ENCODE measurements at places on chromosomes 5 and 9. TPM values are rescaled to one million over a fixed set of nuclear protein-coding genes. Genes with fewer than 3 reads are reported as not detected.

Gene SLC12A7
- 33.2 TPM for polyA plus RNA-seq

Gene MOB3B
- 26.9 TPM for polyA plus RNA-seq

Gene ASB6
- polyA plus RNA-seq, result 18.2 TPM

Gene RAB3C
- 3.9 TPM for polyA plus RNA-seq

GRCh38 chr5:73447530-73448462 lies 781 bp downstream of the FOXD1 start:
- DNase-seq, result no peak

- no peak for DNase-seq
Measured at GRCh38 chr5:36305571-36306326, 4.0 kb upstream of the RANBP3L start.

DNA sequence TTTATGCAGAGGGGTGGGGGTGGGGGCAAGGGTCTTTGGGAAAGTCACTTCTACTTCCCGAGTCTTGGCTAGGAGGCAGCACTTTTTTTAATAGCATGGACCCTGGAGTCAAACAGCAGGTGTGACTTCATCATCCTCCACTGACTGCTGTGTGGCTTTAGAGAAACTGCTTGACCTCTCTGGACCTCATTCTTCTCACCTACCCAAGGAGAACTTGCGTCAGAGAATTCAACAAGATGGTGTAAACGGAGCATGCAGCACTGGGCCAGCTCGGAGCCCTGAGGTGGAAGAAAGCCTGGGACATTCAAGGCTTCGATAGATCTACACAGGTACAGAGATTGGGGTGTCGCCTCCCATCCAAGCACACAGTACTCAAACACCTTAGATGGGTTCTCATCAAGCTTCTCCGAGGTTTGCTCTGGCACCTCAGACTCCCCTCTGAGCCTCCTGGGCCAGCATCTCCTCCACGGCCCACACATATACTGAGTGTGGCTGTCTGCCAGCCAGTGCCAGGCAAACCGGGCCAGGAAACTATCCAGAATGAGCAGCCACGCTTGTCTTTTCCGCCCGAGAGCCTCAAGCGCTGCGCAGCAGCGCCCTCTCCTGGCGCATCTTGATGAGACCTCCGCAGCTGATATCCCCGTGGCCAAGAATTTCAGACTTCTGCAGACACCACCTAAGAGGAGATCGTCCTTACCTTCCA lies 4.6 kb upstream of the SLC25A48 start:
- DNase-seq, result peak; percentile 27

DNA sequence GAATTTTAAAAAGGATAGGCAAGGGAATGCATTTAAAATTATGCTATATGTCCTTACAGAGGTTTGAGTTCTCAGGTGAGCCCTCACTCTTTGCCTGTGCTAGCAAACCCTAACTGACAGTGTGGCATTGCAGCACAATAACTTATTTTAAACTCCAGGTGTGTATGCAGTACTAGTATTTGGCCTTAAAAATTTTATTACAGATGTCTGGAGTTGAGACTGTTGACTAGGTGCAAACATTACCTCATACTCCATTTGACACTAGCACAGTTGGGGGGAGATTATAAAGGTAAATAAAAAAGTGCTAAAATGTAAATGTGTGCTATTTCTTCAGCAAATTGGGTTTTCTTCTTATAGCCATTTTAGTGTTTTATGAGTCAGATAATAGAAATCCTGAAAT lies 407.7 kb downstream of the SH3GL2 start:
- DNase-seq, result no peak

GRCh38 chr5:82178378-82178777 lies 99.8 kb downstream of the RPS23 start:
- DNase-seq, result no peak

All from right renal pelvis (tissue), 4 donors.